LHCN-M2 (cell line): ENCODE measurements at places on chromosomes 3 and 15.

GRCh38 chr15:31438601-31439265, 112.1 kb downstream of the KLF13 start:
- DNase-seq, result no peak

GRCh38 chr3:159149633-159150032, 347.8 kb downstream of the MFSD1 start:
- DNase-seq, result no peak

DNA sequence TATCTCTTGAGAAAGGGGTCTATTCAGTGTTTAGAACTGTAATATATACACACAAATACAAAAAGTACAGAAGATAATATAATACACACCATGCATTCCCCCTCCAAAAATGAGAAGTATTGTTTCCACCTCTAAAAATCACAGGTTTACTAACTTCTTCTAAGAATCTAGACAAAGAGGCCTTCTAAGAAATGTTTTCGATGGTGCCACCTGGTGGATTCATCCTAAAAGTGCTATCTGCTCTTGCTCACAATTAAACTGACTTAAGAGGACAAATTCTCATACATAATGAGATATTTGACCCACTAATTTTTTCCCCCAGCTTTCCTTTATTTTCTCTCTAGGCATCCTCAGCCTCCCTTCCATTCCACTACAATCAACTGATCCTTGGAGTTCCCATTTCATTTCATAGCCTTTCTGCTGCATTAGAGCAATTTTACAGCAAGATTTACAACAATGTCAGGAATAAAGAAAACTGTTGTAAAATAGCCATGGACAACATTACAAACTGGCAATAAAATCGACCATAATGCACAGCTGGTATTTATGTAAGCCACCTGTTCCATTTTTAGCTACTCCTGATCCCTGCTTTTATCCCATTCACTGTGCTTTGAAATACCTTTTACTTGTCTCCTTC, 124.6 kb downstream of the ARRDC4 start:
- peak; percentile 46 for DNase-seq

- no peak for DNase-seq
These were observed 1.7 kb downstream of the LRRC3B start for GRCh38 chr3:26624209-26624765.

DNA sequence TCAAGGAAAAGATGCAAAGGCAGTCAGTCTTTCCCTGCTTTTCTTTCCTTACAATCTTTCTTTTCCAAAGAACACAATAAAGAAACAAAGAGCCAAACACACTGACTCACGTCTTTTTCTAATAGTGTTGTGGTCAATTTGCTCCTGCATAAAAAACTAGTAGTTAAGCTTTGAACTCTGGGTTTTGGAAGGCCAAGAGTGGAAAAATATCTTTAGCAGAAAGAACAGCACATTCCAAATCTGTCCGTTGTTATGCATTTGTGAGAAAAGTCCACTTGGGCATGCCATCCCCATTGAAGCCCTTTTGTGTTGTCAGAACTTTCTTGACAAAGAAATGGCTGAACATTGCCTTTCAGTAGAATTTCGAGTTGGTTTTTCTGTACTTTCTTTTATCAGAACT, 18.2 kb downstream of the COL8A1 start:
- peak; percentile 74 for DNase-seq
